AG09309 (cell line): ENCODE measurements at places on chromosomes 1 and 21.

- no peak for DNase-seq
Observed at GRCh38 chr1:117561551-117561950, 44.3 kb upstream of the TENT5C start.

- no peak for DNase-seq
Observed at GRCh38 chr1:175089136-175089718, 21.6 kb downstream of the TNN start.

DNA sequence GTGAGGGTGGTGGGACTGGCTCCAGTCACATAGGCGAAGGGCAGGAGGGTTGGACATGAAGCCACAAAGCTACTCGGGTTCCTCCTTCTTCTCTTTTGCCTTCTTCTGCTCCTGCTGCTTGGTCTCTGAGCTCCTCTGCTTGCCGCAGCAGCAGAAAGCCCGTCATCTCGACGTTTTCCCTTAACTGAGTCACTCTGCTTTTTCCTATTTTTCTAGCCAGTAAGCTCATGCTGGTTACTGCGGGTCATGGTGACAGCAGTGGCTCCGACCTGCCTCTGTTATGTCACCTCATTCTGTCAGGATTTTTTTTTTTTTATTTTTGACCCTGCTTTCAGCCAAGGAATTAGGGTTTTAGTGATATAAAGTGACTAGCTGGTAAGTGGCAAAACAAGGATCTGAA, 2.6 kb upstream of the FMOD start:
- DNase-seq = no peak

DNA sequence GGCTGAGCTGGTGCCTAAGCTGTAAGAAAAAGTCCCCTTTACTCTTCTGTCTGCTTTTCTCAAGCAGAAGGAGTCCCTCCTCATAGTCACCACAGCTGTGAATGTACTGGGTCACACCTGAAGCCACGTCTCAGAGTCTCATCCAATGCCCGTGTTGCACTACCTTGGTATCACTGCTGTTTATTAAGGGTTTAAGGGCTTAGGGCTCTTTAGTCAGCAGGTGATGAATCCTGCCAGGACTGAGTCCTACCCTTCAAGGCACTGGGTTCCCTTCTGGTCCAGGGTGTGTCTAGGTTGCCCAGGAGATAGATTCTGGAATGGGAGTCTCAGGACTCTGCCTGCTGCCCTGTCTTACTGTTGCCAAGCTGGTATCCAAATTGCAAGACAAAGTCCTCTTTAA, 33.4 kb upstream of the ROR1 start:
- no peak for DNase-seq

DNA sequence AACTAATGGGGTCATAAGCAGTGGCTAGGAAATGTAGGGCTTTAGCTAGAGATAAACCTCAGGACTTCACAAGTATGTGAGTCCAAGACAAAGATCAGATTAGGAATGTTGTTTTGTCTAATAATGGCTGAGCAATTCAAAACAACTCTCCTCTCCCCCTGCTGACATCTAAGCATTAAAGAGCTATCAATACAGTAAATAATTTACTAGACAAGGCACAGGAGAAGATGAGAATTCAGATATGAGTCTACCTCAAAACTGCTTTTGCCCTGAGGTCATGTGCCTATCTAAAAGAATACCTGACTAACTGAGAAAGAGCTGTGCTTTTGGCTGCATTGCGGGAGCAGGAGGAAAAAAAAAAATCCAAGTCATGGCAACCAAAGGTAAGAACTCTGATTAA, 86.8 kb downstream of the SPATA17 start:
- DNase-seq = no peak

- no peak for DNase-seq
Observed at GRCh38 chr1:58505286-58505685, 41.2 kb downstream of the OMA1 start.

DNA sequence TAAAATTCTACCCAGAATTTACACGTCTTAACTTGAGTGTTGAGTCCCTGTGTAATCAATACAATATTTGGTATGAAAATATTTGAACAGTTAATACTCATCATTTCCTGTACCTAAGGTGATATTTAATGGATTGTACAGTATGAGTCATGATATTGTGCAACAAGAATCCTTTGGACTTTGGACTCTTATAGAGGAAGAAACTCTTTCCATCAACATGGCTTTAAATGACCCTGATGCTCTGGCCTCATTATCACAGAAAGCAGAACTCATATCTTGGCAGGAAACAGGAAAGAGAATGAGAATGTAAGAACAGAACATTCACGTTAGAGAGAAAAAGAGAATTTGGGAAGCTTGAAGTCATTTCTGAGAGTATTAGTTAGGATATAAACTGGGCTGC, 168.8 kb upstream of the B3GALT2 start:
- DNase-seq = no peak

GRCh38 chr1:159250638-159251216, 46.1 kb downstream of the ACKR1 start:
- DNase-seq = no peak
